ENCODE measurements at places on chromosomes 2 and 18.

DNA sequence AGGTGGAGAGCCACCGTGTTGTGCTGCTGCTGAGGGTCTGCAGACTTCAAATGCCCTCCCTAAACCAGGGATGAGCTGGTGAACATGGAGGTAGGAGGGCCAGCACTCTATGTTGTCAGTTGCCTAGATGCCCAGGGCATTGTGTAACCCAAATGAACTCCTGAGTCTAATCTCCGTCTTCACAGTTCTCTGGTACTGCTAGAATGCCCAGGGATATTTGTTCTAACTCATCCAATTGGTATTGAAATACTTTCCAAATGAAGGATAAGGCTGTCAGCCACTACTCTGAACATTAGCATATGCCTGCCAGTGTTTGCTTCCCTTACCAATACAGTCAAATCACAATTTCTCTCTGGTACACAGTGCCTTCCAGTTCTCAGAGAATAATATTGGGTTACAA lies 492.6 kb downstream of the SLC4A3 start:
- DNase-seq: peak; percentile 15

DNA sequence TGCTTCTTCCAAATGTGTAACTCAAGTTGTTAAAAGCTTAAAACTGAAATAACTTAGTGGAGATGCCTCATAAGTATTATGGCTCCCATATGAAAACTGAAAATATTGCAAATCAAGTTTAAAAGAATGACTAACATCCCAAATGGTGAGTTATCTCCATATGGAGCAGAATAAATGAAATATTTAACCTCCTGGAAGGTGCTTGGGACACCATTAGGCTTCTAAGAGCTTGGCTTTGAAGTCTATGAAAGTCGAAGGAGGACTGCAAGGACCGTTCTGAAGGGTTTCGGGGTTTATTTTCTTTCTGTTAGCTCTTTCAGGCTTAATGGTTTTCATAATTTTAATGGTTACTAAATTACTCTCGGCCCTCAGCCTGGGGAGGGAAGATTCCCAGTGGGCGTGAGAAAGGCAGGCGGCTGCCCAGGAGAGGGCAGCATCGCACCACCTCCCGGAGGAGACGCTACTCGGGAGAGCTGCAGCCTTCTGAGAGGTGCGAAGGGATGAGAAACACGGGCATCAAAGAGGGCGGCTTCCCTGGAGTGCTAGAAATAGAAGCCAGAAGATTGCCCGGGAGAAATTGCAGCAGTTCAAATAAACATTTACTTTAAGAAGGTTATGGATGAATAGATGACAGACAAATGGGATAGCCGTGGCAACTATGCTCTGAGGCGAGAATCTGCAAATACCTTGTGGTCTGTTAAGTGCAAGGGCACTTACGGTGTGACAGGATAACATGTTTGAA lies 43.1 kb downstream of the MAP3K19 start:
- DNase-seq: peak; percentile 75

DNA sequence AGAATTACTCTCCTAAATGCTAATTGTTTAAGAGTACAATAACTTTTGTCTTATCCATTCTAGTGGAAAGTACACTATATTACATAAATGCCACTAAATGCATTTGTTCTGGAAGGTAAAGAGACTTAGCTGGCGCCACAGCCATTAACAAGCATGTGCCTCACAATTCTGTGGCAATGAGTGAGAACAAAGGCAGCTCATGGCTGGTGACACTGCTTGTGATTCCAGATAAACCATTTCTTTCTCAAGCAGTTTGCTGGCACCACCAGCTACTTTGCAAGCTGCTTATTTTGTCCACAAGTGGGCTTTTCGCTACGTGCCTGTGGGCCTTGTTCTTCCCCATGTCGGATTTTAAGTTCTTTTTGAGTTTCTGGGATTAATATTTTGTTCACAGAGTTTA lies 147.6 kb upstream of the SMAD7 start:
- no peak for DNase-seq

GRCh38 chr2:158539176-158540005 lies 82.6 kb downstream of the PKP4 start:
- DNase-seq: peak; percentile 88

DNA sequence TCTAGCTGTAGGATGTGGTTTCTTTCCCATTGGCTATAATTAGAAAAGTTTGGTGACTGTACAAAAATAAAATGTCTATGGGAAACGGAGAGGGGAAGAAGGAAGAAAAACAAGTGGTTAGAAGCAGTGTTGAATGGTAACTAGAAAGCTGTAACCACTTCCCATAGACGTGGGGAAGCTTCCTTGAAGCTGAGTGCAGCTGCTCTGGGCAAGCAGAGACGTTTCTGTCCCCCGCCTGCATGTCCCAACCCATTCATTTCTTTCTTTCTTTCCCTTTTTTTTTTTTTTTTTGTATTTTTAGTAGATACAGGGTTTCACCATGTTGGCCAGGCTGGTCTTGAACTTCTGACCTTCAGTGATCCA lies 367.8 kb upstream of the HS6ST1 start:
- DNase-seq: no peak

DNA sequence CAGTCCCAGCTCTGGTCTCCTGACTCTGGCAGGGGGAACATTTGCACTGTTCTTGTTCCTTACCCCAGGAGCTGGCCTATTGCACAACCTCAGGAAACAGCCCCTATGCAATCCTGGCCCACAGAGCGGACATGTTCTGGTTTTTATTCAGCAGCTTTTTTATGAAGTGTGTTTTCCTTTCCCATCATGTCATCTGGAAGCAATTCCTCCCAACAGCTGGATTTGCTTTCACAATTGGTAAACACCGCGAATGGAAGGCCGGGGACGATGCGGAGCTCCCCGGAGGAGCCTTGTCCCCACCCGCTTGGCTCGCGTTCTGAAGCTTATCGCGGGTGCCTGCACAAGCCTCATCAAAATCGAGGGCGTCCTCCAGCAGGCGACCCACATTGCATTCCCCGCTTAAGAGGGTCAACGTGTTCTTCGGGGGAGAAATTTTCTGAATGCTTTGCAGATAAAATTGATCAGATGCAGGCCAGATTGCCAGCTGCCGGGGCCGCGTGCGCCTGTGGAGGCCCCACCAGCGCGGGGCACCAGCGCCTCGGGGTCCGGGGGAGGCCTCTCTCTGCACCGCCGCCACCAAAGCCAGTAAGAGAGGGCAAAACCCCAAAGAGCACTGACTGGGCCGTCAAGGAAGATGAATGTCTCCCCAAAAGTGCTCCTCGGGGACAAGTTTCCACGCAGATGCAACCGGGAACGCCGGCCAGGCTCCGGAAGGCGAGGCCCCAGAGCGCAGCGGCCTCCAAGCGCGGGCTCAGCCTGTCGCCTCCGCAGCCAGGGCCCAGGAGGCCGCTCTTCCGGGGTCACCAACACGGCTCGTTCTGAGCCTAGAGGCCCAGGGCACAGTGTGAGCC lies 60.3 kb upstream of the SP3 start:
- DNase-seq: peak; percentile 97

DNA sequence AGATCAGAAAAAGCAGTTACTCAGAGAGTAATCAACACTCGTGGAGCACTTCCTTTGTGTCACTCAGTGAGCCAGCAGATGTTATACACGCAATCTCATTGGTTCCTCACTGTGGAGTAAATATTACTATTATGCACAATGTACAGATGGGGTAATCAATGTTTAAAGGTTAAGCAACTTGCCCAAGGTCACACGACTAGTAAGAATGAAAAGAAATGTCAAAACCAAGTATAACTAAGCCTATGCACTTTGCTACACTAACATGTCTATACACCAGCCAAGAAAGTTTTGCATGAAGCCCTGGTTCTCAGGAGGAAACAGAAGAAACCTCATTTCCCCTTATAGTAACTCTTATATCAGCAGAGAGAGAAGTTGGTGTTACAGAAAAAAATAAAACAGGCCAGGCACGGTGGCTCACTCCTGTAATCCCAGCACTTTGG lies 5.4 kb downstream of the METTL21A start:
- no peak for DNase-seq

GRCh38 chr18:24064391-24065100 lies 50.0 kb downstream of the TTC39C start:
- DNase-seq: no peak

DNA sequence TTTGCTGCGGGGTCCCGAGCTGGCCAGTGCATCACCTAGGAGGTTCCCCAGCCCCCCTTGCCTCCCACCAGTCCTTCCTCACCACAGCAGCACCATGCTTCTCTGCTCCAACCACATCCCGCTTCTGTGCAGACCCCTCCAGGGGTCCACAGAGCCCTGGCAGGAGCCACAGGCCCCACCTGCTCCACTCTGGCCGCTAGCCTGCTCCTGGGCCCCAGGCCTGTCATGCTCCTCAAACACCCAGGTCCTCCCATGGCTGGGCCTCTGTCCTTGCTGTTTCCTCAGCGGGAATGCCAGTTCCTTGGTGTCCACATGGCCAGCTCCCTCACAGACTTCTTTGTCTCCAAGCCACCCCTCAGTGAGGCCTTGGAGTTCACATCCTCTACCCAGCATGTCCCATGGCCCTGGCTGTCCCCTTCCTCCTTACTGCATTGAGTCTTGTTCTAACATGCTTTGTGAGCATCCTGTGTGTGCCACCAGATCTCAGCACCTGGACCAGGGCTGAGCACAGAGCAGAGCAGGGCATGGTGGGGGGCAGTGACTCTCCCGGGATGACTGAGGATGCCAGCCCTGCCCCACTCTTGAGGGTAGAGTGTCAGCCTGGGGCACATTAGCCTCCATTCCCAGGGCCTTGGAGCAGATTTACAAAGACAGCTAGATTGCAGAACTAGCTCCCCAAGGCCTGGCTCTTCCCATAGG lies 201.0 kb upstream of the HS6ST1 start:
- DNase-seq: no peak

DNA sequence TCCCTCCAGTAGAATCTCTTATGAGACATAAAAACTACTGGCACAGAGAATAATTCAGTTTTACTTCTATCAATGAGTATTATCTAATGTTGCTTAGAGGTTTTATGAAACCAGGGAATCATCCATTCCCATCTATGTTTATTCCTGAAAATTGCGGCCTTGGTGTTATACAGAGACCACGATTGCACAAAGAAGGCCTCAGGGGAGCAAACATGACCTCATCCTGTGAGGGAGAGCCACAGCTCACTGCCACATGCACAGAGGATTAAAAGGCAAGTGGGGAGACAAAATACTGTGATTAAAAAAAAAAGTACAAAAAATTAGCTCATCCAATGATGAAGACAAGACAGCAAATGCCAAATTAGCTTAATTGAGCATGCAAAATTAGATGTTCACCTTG lies 111.8 kb upstream of the SLC35G4 start:
- DNase-seq: peak; percentile 65

DNA sequence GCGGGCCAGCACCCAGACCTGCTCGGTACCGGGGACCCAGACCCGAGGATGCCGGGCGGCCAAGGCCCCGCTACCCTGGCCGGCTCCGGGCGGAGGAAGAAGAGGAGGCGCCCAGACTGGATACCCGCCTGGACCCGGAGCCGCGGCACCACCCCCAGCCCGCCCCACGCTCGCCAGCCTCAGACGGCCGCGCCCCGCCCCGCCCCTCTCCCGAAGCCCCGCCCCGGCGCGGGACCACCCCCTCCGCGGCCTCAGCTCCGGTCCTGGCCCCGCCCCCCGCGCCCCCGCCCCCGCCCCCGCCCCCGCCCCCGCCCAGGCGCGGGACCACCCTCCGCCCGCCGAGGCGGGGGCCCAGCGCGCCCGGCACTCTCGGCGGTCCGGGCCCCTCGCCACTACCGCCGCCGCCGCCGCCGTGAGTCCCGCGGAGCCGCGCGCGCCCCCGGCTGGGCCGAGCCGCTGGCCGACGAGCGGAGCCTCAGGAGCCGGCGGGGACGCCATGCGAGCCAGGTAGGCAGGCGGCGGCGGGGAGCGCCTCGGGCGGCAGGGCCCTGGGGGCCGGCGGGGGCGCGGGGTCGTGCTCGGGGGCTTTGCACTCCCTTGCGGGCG lies at the start of gene SH3BP4:
TSS of gene SH3BP4 (plus strand) at position 354 of the 606 bp plus-strand sequence. CDS start 82,986 bp downstream, outside the sequence.
- peak; percentile 87 for DNase-seq

DNA sequence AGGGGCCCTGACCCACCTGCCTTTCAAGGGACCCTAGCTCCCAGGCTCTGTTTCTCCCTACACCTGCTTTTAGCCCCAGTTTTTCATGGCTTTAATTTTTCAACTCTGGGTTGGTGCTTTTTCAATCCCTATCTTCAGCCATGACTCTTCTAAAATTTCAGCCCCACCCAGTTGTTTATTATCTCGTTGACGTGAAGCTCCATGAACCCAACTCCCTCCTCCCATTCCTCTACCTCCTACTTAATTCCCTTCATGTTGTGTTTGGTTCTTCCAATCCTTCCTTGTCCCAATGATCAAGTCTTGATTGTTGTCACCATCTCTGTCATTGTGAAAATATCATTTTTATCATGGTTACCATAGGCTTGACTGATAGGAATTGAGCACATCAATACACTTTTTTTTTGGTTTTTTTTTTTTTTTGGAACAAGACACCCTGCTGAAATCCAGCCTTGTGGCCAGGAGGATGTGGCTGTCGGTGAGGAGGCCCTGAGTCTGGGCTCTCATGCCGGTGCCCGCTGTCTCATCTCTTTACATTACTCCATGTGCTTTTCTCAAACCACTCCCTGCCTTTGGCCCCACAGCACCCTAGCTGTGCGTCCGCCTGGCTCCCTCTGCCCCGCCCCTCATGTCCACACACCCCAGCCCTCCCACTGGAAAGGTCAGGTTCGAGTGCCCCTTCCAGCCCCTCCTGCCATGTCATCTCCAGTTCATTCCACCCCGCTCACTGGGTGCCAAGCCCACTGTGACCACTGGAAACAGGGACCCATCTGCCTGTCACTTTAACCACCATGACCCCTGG lies 39.3 kb downstream of the NAPG start:
- no peak for DNase-seq

DNA sequence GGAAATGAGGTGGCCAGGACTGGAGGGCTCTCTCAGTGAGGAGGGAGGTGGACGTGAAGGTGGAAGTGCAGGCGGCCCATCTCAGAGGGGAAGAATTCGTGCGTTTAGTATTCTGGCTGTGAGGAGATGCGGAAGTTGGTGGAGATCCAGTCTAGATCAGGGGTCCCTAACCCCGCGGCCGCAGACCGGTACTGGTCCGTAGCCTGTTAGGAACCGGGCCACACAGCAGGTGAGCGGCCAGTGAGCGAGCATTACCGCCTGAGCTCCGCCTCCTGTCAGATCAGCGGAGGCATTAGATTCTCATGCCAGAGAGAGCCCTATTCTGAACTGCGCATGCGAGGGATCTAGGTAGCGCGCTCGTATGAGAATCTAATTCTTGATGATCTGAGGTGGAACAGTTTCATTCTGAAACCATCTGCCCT lies 1.6 kb upstream of the FHOD3 start:
- no peak for DNase-seq

GRCh38 chr2:174540893-174541292 lies 54.1 kb upstream of the GPR155 start:
- no peak for DNase-seq

DNA sequence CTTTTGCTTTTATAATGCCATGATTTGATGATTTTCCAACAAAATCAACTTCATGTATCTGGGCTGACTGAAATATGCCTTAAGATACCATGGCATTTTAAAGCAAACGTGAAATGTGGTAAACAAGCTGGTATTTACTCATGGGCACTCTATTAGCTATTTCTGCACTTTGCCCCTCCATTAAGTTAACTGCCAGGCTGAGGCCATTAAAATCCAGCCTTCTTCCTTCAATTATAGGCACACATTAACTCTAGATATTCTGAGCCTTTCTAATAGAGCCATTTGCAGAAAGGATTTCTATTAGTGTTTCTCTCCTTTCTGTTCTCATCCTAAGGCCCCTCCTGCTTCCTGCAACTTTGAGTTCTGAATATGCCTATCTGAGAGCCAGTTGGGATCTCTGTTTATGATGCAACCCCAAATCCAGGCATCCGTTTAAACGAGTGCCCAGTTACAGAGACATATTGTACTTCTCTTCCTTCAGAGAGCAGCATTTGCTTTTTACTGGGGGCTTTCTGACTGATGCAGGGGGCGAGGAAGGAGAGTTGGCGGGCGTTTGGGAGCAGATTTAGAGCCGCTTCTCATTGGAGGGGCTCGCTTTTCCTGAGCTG lies 1.6 kb upstream of the KCNJ3 start:
- no peak for DNase-seq

- DNase-seq: peak; percentile 88
Observed at GRCh38 chr2:108533832-108534583, at the start of gene LIMS1. Gene LIMS1 (plus strand): TSS chr2:108534470. CDS start chr2:108534563, 93 bp downstream.
